CD8-positive, alpha-beta T cell (primary cell): ENCODE measurements at places on chromosomes 2 and 18. TPM values are rescaled to one million over a fixed set of nuclear protein-coding genes. Genes with fewer than 3 reads are reported as not detected.

- DNase-seq, result no peak
Measured at GRCh38 chr2:62406573-62407043, 99.4 kb downstream of the TMEM17 start.

DNA sequence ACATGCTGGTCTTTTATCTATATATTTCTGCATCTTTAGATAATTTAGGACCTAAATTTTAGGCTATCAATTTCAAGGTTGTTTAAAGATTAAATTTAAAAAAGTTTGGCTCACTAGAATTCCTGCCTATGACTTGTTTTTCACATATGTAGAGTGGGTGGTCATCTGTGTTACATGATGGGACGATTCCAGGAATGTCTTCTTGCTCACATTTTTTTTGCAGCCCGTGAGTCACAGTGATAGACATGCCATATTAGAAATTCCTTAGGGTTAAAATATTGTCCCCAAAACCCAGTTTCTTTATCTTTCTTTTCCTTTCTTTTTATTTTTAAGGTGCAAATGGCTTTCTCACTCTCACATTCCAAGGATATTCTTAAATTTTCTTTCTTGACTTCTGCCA lies 652.0 kb downstream of the PLCL1 start:
- DNase-seq, result no peak

GRCh38 chr2:51510303-51510702 lies 478.4 kb upstream of the NRXN1 start:
- DNase-seq, result no peak

DNA sequence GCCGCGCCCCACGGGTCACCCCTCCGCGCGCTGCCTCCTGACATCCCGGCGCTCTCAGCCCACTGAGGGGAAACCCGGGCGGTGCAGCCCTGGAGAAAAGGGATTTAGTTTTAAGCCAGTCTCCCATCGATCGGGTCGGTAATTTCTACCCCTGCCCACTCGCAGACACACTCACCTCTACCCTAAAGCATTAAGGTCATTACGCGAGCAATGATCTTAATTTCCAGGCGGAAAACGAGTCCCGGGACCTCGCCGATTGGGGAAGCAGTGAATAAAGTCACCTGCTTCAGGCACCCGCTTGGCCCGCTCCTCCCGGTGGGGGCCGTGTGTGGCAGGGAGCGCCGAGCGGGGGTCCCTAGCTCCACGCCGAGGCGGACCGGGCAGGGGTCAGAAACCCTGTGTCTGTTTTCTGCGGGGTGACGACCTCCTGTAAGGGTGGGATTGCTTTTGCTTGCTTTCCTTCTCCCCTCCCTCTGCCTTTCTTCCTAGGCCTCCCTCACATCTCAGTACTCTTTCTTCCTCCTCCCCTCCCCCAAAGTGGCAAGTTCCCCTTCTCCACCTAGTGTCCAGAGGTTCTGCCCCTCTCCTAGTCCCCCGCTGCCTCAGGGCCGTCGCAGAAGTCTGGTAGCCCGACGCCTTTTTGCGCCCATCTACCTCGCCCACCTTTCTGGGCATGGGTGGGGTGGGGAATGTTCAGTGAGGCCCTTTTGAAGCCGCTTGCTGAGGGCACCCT lies 142.6 kb downstream of the MEIS1 start:
- no peak for DNase-seq

- no peak for DNase-seq
Measured at GRCh38 chr2:20141056-20141762, 83.7 kb downstream of the SDC1 start.

- DNase-seq, result peak; percentile 4
Measured at GRCh38 chr18:13136056-13136903, 82.3 kb upstream of the LDLRAD4 start.

- DNase-seq, result no peak
Measured at GRCh38 chr2:110115291-110116032, at the start of gene MALL. MALL (minus strand) TSS chr2:110115822; CDS start chr2:110115792, 30 bp downstream.

- no peak for DNase-seq
Measured at GRCh38 chr2:117958186-117958585, 55.7 kb downstream of the CCDC93 start.

- no peak for DNase-seq
Measured at GRCh38 chr2:42128721-42129486, 40.2 kb upstream of the EML4 start.

- DNase-seq, result no peak
Measured at GRCh38 chr18:22346953-22347605, 70.6 kb downstream of the CTAGE1 start.

Gene CDH20
- total RNA-seq, result 0.33 TPM

Gene MAL
- total RNA-seq, result 56.0 TPM

Gene HRH4
- not detected for total RNA-seq

Gene CRYGB
- not detected for total RNA-seq
